ENCODE measurements at places on chromosomes 6 and 20.

GRCh38 chr6:93787841-93788240 lies 368.5 kb upstream of the EPHA7 start:
- no peak for DNase-seq

DNA sequence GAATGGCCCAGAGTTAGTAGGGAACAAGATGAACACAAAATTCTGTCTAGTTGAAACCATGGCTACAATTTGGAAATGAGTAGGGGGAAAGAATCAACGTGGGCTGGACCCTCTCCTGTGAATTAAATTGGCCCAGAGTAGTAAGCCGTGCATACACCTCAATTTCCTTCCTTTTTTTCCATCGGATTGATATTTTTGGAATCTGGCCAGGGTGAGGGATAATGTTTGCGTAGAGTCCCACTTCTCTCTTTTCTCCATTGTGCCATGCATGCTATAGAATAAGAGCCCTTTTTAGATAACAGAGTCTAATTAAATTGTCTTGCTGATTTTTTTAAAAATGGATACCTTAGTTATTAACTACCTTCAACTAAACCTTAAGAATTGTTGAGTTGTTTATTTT lies 35.2 kb downstream of the XRN2 start:
- no peak for DNase-seq

DNA sequence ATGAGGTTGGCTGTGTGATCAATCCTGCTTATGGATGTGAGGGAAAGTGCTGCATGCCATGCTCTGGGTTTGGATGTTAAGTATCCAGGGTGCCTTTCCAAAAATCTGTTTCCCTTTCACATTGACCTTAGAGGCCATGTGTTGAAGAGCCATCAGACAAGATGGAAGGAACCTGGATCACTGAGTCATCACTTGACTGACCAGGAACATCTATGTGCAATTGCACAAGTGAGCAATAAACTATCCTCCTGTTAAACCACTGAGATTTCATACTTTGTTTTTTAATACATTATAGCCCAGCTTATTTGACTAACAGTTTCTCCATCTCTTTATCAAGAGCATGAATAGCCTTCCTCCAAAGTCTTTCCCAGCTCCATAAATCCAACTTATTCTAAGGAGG lies 17.8 kb upstream of the TMEM14A start:
- DNase-seq, result no peak

DNA sequence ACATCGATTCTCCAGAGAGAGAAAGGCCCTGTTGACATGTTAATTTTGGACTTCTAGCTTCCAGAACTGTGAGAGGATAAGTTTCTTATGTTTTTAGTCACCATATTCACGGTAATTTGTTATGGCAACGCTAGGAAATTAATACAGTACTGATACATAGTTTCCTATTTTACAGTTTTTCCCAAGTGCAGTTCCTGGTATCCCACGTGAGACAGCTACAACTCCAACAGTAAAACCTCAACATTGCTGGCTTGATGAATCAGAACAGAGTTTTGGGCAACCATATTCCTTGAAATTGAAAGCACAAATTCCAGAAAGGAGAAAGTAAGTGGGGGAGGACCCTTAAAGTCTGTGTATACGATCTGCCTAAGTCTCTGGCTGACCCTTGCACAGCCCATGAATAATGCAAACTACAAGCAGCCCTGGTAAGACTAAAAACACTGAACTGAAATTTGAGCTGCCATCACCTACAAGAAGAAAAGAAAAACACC lies 505.1 kb upstream of the NRSN1 start:
- no peak for DNase-seq

- no peak for DNase-seq
Measured at GRCh38 chr6:152272486-152272885, 364.7 kb downstream of the SYNE1 start.

GRCh38 chr6:161584051-161584450 lies 310.2 kb upstream of the AGPAT4 start:
- DNase-seq, result no peak
